ENCODE measurements at places on chromosomes 6 and 20.

DNA sequence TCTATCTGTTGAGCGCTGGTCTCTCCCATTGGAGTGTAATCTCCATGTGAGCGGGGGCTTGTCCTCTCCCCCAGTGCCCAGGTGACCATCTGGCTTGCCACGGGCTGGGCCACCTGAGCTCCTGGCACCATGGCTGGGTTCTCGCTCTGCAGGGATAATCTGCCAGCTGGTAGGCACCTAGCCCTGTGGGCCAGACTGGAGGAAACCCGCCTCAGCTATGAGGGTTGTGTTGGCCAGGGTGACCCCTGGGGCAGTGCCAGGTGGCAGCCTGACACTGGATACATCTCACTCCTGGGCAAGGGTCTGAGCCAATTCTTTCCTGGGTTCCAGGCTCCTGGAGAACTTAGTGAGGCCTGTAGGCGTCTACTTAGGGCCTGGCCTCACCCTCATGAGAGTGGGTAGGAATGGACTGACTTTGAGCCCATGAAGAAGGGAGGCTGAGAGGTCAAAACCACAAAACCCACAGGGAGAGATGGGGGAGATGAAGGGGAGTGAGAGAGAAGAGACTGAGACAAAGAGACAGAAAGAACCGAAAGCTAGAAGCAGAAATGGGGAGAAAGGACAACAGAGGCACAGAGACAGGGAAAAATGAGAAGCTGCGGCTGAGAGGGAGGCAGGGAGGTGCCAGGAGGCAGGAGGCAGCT, 5.8 kb upstream of the SLC52A3 start:
- DNase-seq, result no peak

- DNase-seq, result no peak
Measured at GRCh38 chr6:22155551-22155950, 141.3 kb downstream of the PRL start.

DNA sequence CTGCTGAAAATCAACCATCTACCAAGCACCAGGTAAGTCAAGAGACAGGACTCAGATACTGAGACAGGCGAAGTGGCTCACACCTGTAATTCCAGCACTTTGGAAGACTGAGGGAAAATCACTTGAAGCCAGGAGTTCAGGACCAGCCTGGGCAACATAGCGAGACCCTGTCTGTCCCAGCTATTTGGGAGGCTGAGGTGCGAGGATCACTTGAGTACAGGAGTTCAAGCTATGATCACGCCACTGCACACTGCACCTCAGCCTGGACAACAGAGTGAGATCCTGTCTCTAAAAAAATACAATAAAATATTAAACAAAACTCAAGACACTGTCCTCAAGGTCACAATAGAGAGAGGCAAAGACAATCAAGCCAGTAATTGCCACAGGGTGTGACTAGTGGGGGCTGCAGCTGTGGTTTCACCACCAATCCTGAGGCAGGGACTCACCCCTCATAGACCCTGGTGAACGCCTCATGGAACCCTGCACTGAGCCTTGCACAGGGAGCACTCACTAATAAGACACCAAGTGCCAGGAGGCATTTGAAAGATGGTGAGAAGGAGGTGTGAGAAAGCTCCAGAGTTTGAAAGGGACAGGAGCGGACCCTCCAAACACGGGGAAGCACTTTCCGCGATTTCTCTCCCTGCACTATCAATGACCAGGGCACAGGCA, 1.7 kb downstream of the SNHG17 start:
- no peak for DNase-seq

DNA sequence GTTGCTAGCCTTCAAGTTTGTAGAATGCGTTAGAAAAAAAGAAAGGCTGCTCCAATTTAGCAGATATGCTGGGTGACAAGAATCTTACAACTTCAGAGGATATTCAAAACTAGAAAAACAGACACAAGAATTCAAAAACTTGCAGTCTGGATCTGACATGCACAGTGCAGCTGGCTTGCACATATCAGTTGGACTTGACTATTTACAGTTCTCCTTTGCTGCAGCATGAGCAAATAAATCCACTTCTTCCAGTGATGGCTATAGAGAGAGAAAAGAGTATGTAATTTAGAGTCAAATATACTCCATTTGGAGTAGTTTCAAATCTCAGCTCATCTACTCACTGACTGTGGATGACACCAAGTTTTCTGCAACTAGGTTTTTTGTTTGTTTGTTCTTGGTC, 247.0 kb downstream of the RIMS1 start:
- DNase-seq, result no peak

GRCh38 chr6:71589254-71589653, 297.1 kb upstream of the RIMS1 start:
- DNase-seq, result no peak

DNA sequence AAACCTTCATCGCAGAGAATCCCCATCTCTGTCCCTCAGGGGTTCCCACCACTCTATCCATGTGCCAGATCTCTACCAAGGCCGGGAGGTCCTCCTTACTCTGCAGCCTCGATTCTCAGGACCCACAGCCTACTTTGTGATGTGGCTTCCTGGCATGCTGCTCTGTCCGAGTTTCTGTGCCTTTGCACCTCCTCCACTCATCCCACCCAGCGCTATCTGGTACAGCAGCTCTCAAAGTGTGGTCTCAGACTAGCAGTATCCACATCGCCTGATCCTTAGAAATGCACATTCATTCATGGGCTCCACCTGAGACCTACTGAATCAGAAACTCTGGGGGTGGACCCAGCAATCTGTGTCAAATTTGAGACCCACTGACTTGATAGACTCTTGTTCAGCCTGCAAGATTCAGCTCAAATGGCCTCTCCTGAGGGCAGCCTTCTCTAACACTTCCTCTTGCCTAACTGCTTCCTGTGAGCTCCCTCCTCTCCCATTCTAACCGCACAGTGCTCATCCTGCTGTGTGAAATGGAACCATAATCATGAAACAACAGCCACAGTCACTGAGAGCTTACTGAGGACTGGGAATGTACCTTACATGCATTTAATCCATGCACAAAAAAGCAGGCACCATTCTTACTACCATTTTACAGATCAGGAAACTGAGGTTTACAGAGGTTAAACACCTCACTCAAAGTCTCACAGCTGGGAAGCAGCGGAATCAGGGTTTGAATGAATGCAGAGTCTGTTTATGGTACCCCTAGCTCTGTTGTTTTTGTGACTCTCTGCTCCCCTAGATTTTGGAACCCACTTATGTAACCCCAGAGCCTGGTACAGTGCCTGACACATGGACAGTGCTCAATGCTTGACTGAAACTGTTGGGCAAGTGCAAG, 69.4 kb downstream of the JPH2 start:
- no peak for DNase-seq

DNA sequence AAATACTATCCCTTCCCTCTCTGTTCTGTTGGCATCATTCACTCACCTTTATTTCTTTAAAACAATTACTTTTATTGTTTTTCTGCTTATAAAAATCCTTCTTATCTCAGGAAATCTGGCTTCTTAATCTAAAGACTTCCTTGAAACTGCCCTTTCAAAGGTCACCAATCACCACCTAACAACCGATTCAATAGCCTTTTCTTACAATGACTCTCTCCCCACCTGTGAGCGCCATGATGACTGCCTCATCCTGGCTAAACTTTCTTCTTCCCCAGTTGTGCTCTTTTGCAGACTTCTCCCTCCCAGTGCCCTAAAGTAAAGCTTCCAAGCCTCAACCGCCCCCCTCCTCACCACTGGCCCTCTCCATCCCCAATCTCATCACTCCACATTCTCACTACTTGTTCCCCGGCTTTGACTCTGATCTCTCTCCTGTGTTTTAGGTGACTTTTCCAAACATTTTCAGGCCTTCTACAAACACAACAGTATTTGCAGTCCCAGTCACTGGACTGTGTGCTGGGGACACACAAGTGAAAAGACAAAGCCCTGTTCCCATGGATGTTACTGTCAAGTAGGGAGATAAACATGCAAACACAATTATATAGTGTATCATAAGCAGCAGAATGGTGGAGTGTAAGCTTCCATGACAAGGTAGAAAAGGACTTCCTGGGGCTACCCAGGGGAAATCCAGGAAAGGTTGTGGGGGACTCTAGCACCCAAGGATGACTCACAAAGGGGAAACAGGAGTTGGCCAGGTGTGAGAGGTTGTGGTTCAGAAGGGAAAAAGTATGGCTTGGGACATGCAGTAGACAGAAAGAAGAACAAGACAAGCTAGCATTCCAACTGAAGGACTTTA, 12.8 kb downstream of the NHSL1 start:
- DNase-seq, result no peak

All from LHCN-M2 (cell line).